ENCODE measurements at places on chromosomes 6 and 20. TPM values are rescaled to one million over a fixed set of nuclear protein-coding genes. Genes with fewer than 3 reads are reported as not detected.

TCP11 gene
- total RNA-seq: not detected

PXMP4 gene
- 5.7 TPM for total RNA-seq

NMBR gene
- not detected for total RNA-seq

OPRM1 gene
- total RNA-seq: not detected

CALHM6 gene
- total RNA-seq: 4.2 TPM
